ENCODE measurements at places on chromosomes 2 and 18. TPM values are rescaled to one million over a fixed set of nuclear protein-coding genes. Genes with fewer than 3 reads are reported as not detected.

FOXI3 gene
- not detected for total RNA-seq

DNA sequence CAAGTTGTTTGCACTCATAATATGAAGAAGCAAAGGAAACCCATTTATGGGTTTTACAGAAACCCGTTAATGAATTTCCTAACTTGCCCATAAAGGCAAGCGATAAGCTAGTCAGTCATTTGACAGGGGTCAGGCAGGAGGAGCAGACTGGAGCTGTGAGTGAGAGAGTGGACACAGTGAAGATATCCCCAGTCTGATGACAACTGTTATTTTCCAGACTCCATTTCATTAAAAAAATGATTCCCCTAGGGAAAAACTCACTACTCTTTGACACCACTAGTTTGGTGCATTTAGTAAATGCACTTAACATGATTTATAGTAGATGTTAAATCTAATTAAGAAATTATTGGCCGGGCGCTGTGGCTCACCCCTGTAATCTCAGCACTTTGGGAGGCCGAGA, 80.8 kb downstream of the TGIF1 start:
- no peak for DNase-seq

DNA sequence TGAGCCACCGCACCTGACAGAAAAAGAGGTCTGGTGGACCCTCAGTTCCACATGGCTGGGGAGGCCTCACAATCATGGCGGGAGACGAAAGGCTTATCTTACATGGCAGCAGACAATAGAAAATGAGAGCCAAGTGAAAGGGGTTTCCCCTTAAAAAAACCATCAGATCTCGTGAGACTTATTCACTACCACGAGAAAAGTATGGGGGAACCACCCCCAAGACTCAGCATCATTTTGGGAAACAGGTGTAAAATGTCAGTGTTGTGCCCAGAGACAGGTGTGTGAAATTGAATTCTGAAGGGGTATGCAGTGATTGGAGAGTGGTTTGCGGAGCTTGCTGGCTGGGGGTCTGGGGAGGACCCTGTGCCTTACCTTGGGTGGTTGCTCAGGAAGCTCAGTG, 4.6 kb upstream of the D2HGDH start:
- no peak for DNase-seq

GRCh38 chr2:98912957-98913915, 22.8 kb downstream of the CRACDL start:
- DNase-seq, result no peak

DNA sequence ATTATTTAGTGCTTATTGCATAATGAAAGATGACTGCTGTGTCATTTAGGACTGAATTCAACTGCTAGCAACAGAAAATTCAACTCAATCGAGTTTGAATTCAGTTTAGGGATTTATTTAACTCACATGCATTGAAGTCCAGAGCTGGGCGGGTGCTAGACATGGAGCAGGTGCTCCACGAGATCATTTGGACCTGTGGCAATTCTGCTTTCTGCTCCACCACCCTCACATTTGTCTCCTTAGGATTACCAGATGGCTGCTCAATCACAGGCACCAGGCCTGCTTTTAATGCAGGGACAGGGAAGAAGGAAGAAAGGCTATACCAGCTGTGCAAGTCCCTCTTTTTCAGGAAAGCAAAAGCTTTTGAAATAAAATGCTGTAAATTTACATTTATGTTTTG, 572.9 kb upstream of the SLC8A1 start:
- DNase-seq, result no peak

DNA sequence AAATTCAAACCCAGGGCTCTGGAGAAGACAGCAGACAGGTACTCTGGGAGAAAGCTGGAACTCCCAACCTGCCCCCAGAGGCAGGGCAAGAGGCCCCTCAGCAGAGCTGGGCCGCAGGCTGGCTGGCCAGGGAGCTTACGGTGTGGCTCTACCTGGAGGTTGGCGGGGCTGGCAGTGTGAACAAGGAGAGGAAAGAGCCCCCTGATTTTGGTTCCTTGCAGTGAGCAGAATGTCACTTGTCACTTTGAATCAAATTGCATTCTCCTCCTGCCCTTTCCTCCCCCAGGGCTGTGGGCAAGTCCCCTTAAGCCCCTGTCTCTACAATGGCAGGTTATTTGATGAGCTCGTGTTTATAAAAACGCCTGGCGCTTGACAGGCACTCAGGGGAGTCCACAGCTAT, 32.6 kb downstream of the MYO7B start:
- no peak for DNase-seq

- DNase-seq, result no peak
Observed at GRCh38 chr2:174074831-174075230, 109.7 kb upstream of the SP3 start.

DNA sequence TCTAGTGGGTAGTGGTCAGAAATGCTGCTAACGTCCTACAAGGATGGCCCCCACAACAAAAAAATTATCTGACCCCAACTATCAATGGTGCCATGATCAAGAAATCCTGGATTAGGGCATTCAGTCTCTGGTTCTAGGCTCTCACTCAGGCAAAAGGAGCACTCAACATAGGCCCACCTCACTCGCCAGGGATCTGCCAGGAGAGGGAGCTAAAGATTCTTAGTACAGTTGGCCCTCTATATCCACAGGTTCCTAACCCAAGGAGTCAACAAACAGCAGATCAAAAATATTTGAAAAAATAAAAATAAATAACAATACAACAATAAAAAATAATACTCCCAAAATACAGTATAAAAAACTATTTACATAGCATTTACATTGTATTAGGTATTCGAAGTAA, 10.0 kb downstream of the SLC4A5 start:
- no peak for DNase-seq

DNA sequence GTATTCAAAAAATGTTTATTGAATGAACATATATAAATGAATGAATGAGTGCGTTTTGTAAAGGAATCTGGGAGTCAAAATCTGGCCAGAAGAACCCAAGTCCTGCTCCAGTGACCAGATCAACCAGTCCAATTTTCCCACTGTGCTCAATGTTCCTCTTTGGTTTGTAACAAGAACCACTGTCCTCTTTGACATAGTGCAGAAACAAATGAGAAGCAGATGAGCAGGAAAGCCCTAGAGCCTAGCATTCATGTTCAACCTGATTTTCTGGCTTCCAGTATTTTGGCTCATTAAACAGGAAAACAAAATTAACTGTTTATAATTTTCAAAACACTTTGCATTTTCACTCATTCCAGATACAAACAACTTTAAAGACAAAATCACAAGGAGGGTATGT, 23.2 kb downstream of the FAM124B start:
- DNase-seq, result no peak

DNA sequence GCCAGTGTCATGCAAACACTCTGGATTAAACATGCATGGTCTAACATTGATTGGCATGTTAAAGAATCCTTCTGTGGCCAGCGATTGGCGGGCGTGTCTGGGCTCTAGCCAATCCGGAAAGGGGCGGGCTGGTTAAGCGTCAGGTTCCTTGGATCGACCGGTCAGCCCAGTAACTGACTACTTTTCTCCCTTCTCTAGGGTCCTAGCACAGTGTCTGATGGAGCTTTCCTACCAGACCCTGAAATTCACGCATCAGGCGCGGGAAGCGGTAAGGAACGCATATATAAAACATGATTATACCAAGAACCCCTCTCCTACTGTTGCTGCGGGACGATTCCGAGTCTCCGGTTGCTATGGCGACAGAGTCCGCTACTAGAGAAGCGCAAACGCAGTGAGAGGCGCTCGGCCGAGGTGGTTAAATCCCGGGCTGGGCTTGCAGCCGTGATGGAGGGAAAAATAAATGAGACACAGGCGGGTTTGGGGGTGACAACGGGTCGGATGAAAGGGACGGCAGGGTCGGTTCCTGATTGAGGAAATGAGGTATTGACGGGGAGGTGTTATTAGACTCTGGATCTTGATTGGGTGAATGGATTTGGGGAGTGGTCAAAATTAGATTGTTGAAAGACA, 29.4 kb downstream of the KATNAL2 start:
- DNase-seq, result peak; percentile 89

- DNase-seq, result no peak
Observed at GRCh38 chr18:78543201-78543725, 436.4 kb upstream of the SALL3 start.

GRCh38 chr2:84865181-84865783, 15.6 kb downstream of the TRABD2A start:
- DNase-seq, result no peak

Data from Right ventricle myocardium superior (tissue), 1 donor.